ENCODE measurements at places on chromosomes 5 and 9. TPM values are rescaled to one million over a fixed set of nuclear protein-coding genes. Genes with fewer than 3 reads are reported as not detected.

LURAP1L gene
- total RNA-seq: 3.8 TPM

GNA14 gene
- total RNA-seq: 5.2 TPM

ORM1 gene
- total RNA-seq: not detected

PAM gene
- 142 TPM for total RNA-seq

FGF10 gene
- not detected for total RNA-seq

DIRAS2 gene
- not detected for total RNA-seq

SOHLH1 gene
- total RNA-seq: not detected

INSL4 gene
- not detected for total RNA-seq

NUTM2F gene
- total RNA-seq: not detected

BRD8 gene
- total RNA-seq: 61.6 TPM

SNCB gene
- total RNA-seq: 0.27 TPM

ANKRD31 gene
- total RNA-seq: 0.07 TPM

LAMC3 gene
- total RNA-seq: 0.22 TPM

ZNF454 gene
- total RNA-seq: 1.3 TPM

FAM151B gene
- 3.4 TPM for total RNA-seq

FST gene
- total RNA-seq: 88.6 TPM

PDE6A gene
- not detected for total RNA-seq

ARHGEF37 gene
- total RNA-seq: 8.0 TPM

ARHGEF39 gene
- total RNA-seq: 1.5 TPM

AQP7 gene
- total RNA-seq: 0.13 TPM

HTR1A gene
- total RNA-seq: not detected

MLANA gene
- not detected for total RNA-seq

MYORG gene
- 5.2 TPM for total RNA-seq

PCDHB2 gene
- 0.66 TPM for total RNA-seq

ARSI gene
- total RNA-seq: not detected

PTGDS gene
- not detected for total RNA-seq

RAPGEF1 gene
- total RNA-seq: 81.6 TPM

ECSCR gene
- 317 TPM for total RNA-seq

XRCC4 gene
- total RNA-seq: 15.6 TPM

IL9 gene
- total RNA-seq: not detected

CA9 gene
- 0.14 TPM for total RNA-seq

NFIB gene
- 191 TPM for total RNA-seq

SV2C gene
- not detected for total RNA-seq
